Astrocyte of the cerebellum (primary cell): ENCODE measurements at places on chromosomes 5 and 9.

DNA sequence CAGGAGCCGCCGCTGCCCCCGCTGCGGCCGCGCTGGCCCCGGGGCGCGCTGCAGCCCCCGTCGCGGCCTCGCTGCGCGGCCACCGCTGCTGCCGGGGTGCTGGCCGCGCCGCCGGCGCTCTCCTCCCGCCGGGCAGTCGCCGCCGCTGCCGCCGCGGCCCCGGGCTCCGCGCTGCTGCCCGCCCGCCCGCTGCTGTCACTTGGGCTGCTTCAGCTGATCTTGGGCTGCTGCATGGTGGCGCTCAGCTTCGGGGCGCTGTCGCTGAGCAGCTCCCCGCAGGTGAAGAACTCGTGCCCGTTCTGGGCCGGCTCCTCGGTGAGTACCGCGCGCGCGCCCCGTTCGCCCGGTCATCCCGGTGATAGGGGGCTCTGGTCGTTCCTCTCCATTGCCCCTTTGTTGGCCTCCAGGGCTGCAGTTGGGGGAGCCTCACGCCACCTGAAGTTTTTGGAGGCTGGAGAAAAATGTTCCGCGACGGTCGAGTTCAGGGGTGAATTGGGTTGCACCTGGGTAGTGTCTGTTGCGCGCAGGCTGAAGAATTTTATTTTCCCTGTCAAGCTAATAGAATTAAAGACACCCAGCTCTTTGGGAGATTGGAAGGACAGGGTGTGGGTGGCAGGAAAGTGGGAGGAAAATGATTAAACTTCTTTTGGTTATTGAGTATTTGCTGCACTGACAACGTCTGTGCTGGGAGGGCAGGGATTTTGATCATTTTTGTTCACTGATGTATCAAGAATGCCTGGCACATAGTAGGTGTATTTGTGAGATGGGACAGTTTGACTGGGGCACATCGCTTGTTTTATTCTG is 596 bp downstream of the ENTREP1 start:
- DNase-seq: no peak

- no peak for DNase-seq
Measured at GRCh38 chr9:127954831-127955293, 17.2 kb upstream of the DPM2 start.

GRCh38 chr5:45484781-45485180 is 211.4 kb downstream of the HCN1 start:
- DNase-seq: no peak

GRCh38 chr9:5326893-5327548 is 12.7 kb downstream of the RLN1 start:
- no peak for DNase-seq

DNA sequence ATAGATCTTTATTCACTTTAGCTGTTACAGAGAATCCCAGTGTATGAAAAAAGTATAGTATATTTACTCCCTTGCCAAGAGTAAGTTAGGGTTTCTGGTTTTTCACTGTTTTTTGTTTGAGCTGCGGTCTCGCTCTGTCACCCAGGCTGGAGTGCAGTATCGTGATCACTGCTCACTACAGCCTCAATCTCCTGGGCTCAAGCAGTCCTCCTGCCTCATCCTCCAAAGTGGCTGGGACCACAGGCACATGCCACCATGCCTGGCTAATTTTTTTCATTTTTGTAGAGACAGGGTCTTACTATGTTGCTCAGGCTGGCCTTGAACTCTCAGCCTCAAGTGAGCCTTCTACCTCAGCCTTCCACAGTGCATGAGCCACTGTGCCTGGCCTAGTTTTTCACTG is 3.0 kb downstream of the RAI14 start:
- no peak for DNase-seq

GRCh38 chr9:7452378-7452777 is 347.2 kb downstream of the DMAC1 start:
- DNase-seq: no peak

GRCh38 chr9:32395510-32396216 is 11.2 kb downstream of the ACO1 start:
- peak; percentile 77 for DNase-seq

DNA sequence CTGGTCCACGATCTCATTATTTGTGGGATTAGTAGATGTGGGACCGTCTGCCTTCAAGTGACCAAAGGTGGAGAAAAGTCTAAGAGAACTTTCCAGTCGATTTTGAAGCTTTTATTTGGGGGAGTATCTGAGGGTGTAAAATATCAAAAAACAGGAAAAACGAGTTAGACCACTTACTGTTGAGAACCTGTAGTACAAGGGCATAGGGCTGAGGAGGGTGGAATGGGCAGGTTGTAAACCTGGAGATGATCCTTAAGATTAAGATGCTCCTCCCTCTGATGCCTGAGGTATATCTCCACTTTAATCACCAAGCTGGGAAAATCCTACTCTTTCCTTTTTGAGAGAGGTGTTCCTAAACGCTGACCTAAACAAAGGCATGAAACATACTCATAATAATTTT is 32.0 kb upstream of the GTF2H2C start:
- DNase-seq: no peak

DNA sequence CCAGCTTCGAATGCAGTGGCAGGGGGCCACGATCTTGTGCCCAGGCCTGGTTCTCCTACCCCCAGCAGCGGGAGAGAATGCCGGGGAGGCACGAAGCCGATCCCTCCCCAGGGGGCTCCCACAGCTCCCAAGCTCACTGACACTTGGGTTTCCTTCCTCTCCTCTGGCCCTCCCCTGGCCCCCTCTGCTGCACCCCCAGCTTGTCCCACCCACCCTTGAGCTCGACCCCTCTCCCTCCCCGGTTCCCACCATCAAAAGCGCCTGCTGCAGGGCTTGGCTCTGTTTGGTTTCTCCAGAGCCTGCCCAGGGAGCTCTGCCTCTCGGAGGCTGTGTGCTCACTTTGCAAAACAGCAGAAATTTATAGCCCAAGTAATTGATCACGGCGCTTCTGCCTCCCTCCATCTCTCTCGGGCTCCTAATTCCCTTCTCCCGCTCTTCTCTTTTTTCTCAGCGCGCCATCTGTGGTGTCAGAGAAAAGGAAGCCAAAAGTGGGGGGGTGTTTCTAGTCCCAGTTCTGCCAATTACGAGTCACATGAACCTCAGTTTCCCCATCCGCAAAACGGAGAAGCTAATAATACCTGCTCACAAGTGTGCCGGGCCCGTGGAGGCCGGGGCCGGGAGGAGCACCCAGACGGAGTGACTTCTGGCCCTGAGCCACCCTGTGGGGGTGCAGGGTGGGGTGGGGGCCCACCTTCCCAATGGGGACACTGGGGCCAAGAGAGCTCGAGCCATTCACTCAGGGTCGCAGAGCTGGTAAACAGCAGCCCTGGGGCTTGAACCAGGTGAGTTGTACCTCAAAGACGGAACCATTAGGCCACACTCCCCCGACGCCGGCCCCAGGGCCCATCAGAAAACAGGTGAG is 141.2 kb upstream of the IER5L start:
- DNase-seq: no peak

GRCh38 chr5:96590796-96591195 is 71.4 kb upstream of the CAST start:
- DNase-seq: no peak

DNA sequence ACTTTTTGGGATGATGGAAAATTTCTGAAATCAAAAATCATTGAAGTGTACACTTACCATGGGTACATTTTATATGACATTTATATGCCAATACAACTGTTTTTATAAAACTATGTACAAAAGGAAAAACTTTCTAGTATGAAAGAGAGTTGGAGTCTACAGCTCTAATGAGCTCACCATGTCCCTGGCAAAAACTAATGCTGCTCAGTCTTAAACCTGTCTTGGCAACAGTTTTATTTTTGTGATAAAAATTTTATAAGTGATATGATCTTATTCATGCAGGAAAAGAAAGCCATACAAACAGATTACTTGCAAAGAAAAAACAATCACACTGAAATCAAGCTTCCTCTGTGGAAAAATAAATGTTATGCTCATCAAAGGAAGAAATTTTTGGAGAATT is 78.9 kb upstream of the RASEF start:
- no peak for DNase-seq

DNA sequence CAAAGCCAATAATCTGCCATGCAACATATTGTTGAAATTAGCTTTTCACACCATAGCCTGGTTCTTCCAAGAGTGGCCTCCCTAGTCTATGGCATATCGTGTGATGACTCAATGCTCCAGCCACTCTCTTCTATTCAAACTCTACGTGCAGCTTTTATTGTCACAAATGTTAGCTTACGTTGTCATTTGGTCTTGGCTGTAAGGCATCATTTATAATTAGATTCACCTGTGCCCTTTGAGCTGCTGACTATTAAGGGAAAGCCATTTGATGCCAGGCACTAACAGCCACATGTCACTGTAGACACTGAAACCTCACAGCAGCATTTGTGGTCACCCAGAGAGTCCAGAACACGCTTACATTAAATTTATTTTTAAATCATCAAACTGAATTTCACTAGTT is 66.8 kb downstream of the APBA1 start:
- no peak for DNase-seq

- DNase-seq: no peak
Measured at GRCh38 chr5:2333291-2333690, 418.2 kb downstream of the IRX2 start.

DNA sequence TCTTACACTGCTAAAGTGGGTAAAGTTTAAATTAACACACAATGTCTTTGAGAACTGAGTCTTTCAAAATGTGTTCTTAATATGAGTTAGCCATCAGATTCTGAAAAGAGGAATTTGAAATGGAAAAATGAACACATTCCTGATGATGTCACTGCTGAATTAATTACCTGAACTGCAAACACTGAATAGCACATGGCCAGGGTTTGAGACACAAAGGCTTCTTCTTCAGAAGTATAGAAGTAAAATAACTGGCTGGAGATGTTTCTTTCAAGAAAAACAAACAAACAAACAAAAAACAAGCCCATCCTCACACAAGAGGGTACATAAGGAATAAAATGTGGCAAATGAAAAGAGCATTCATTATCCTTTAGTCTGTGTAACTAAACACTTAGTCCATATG is 7.1 kb downstream of the GLIS3 start:
- no peak for DNase-seq

DNA sequence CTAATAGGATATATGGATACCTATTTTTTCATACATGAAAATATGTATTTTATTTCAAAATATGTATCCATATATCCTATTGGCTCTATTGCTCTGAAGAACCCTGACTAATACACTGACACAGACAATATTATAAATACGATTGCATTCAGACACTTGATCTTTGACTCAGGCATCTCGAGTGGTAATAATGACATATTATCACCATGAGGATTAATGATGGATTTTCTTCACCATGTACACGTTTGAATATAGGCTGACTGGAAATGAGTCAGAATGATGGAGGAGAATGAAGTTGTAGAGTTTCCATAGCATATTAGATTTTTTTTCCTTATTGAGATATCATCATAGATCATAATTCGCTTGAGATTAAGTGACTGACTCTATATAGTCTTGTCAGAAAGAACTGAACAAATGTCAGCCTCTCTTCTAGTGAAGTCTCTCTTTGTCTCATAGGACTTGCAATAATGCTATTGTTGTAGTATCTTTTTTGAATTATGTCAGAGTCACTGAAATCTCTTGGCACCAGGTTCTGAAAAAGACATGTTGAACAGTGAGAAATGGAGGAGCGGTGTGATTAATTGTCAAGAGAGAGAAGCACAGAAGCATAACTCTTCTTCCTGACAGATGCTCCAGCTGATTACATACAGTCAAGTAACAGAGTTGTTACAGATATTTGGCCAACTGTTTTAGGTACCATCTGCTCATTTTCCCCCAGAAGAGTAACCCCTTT is 41.4 kb upstream of the SLCO6A1 start:
- DNase-seq: no peak
